Activated CD4-positive, alpha-beta T cell treated with anti-CD3 and anti-CD28 coated beads, Interleukin-2, amount 10 ng/mL, durations not matched to agents 7 days and 5 days (primary cell): ENCODE measurements at places on chromosomes 11 and 22. TPM values are rescaled to one million over a fixed set of nuclear protein-coding genes. Genes with fewer than 3 reads are reported as not detected.

DNA sequence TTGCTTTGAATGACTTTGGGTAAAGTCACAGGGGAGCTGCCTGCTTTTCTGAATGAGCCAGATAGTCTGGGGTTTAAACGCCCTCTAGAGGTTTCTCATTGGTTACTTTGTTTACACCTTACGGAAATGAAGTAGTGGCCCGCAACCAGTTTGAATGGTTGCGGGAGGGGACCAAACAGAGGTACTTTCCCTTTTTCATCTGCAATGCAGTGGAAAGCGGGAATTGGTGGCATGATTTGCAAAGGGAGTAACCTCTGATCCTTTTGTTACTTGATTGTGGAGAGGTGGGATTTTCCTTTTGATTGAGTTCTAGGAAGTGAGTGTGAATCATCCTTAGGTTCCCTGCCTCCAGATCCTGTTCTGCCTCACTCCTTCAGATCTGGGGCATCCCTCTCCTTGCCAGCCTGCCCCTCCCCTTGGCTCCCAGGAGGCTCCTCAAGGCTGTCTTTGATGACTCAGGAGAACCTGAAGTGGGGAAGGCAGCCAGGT lies 15.9 kb upstream of the GLYATL1 start:
- DNase-seq = peak; percentile 41
- no peak overlapping the region for H3K27ac ChIP-seq
- H3K4me3 ChIP-seq = no peak overlapping the region
- H3K36me3 ChIP-seq = no peaks in the 10 kb centered on the region
- peaks cover 9% of the 10 kb centered on the region for H3K27me3 ChIP-seq

Gene MIOX
- total RNA-seq = 0.23 TPM

DNA sequence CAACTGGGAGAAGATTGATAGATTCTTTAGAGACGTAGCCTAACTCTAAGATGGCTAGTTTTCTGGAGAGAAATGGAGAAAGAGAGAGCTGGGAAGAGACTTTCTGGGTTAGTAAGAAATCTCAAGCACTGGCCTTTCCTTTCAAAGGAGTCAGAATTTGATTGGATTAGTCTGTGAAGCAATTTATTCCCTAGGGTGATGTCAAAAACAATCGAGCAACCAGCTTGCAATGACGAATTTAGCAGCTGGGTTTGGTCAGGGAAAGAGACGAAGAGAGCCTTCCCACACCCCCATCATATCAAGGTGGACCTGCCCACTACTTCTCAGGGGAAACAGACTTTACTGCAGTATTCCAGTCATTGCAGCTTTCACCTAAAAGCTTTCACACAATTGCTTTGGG lies 10.8 kb downstream of the KRTAP5-6 start:
- no peak for DNase-seq
- no peak overlapping the region for H3K27ac ChIP-seq
- H3K36me3 ChIP-seq = no peaks in the 10 kb centered on the region

Gene DNAJB7
- total RNA-seq = not detected

DNA sequence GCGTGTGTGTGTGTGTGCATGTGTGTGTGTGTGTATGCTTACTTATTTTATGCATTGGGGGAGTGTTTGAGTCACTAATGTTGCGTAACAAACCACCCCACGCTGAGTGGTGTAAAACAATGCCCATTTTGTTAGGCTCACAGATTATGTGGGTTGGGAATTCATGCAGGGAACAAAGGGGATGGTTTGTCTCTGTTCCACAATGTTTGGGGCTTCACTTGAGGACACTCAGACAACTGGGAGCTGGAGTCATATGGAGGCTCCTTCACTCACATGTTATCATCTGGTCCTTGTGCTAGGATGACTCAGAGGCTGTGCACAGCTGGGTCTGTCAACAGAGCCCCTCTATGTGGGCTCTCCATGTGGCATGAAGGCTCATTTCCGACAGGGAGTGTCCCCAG lies 51.3 kb upstream of the LARGE1 start:
- no peak for DNase-seq
- H3K27me3 ChIP-seq = no peaks in the 10 kb centered on the region
- no peaks in the 10 kb centered on the region for H3K36me3 ChIP-seq
- no peak overlapping the region for H3K4me3 ChIP-seq

DNA sequence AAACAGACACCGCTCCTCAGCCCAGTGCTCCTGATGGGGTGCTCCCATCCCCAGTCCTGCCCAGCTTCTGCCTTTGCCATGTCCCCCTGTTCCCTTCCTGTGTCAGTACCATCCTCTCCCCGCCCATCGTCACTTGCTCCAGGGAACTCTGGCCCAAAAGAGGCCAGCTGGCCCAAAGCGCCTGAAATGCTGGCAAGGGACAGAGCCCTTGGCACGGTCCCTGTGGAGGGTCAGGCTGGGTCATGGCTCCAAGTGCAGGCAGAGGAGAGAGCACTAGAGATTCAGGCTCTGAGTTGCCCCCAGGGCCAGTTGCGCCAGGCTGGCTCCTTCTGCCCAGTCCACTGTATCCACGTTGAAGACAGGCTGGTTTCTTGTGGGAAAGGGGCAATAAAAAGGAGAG lies 8.4 kb upstream of the HDHD5 start:
- H3K27ac ChIP-seq = no peak overlapping the region
- DNase-seq = no peak

Gene MMP12
- not detected for total RNA-seq

Gene EIF3F
- 262 TPM for total RNA-seq

GRCh38 chr11:134987223-134987768 lies 575.3 kb upstream of the B3GAT1 start:
- no peaks in the 10 kb centered on the region for H3K36me3 ChIP-seq
- peaks cover 10% of the 10 kb centered on the region for H3K4me1 ChIP-seq
- H3K4me3 ChIP-seq = no peak overlapping the region
- no peak for DNase-seq
- no peak overlapping the region for H3K27ac ChIP-seq
- peaks cover under 1% of the 10 kb centered on the region for H3K27me3 ChIP-seq

- no peaks in the 10 kb centered on the region for H3K36me3 ChIP-seq
- no peaks in the 10 kb centered on the region for H3K27me3 ChIP-seq
- no peak for DNase-seq
- peaks cover 29% of the 10 kb centered on the region for H3K4me1 ChIP-seq
- no peak overlapping the region for H3K27ac ChIP-seq
Measured at GRCh38 chr11:121412000-121412587, 40.0 kb upstream of the SORL1 start.

DNA sequence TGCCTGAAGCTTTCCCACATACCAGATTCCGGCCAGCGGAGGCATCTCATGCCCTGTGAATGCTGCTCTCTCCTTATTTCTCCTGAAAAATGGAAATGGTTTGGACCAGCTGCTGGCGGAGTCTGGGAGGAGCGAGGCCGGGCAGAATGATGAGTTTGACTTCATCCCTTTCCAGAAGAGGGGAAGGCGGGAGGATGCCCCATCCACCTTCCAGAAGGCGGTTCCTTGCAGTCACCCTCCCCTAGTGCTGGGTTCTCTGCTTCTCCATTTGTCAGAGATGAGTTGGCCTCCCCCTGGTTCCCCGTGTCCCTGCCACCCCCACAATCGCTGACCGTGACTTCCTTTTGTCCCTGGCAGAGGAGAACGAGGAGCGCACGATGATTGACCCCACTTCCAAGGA lies 75.6 kb downstream of the PARVB start:
- H3K4me3 ChIP-seq = no peak overlapping the region
- no peaks in the 10 kb centered on the region for H3K27me3 ChIP-seq
- no peak overlapping the region for H3K27ac ChIP-seq

DNA sequence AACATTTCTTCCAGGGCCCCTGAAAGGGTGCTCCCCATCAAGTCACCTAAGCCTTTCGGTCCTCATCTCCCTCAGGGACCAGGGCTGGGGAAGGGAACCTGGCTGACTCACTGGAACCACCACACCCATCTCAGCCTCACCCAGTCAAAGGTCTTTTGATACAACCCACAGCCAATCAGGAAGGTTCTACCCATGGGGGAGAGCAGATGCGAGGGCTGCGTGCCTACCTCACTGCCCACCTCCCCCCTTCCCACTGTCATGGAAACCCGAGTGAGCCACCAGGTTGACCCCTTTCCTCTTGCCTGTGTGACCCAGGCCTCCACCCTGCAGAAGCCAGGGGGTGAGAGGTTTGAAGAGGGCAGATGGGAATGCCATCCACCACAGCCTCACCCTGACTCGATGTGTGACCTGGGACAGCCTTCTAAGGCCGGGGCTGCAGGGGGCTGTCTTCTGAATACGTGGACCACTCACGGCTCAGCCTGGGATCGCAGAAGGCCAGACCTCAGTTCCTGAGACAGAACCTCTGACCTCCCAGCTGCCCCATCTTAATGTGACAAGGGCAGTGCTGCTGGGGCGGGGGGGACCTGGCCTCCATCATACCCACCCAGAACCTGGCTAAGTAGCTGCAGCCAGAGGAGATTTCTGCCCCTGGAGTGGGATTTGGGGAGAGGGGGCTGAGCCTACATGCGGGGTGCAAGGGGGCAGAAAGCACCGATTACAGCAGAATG lies 2.7 kb downstream of the MDK start:
- peaks cover 46% of the 10 kb centered on the region for H3K27me3 ChIP-seq
- no peak overlapping the region for H3K27ac ChIP-seq
- H3K4me1 ChIP-seq = peaks cover 22% of the 10 kb centered on the region

DNA sequence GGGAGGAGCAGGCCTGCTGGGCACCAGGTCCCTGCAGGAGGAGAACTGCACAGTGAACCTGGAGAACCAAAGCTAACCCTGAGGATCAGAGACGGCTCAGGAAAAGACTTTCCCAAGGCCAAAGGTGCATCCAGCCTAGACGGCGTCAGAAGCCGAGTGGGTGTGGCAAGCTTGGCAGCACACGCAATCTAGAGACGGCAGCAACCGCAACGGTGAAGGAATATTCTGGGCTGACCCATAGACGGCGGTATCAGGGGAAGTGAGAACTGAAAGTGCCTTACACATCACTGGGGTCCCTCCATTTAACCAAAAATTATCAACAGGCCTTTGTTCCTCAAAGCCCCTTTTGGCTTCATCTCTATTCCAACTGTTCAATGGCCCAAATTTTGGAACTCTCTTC lies 26.2 kb downstream of the SPATA19 start:
- peaks cover 3% of the 10 kb centered on the region for H3K27me3 ChIP-seq
- no peak for DNase-seq
- H3K27ac ChIP-seq = no peak overlapping the region
- no peak overlapping the region for H3K4me3 ChIP-seq

Gene GRIA4
- total RNA-seq = not detected

Gene FAM89B
- 34.1 TPM for total RNA-seq

DNA sequence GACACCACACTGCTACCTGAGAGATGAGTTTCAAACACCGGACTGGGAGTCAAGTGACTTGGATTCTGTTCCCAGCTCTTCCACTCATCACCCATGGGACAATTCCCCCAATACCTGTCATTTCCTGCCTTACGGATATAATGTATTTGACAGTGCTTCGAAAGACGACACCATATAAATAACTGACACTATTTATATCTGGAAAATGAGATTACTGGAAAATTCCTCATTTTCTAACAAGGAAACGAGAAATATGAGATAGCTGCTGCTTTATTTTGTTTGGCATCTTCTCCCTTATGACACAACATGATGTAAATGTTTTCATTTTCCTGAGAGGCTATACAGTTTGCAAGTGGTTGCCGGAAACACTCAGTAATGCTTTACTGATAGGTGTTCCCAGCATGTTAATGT lies 8.6 kb downstream of the HSCB start:
- no peak for DNase-seq
- H3K4me1 ChIP-seq = peaks cover 14% of the 10 kb centered on the region
- H3K4me3 ChIP-seq = no peak overlapping the region
- H3K27me3 ChIP-seq = no peaks in the 10 kb centered on the region
- H3K27ac ChIP-seq = no peak overlapping the region

GRCh38 chr22:45869340-45869847 lies 107.6 kb downstream of the WNT7B start:
- H3K4me3 ChIP-seq = no peak overlapping the region
- no peak for DNase-seq
- peaks cover 47% of the 10 kb centered on the region for H3K27me3 ChIP-seq
- peaks cover 2% of the 10 kb centered on the region for H3K4me1 ChIP-seq

DNA sequence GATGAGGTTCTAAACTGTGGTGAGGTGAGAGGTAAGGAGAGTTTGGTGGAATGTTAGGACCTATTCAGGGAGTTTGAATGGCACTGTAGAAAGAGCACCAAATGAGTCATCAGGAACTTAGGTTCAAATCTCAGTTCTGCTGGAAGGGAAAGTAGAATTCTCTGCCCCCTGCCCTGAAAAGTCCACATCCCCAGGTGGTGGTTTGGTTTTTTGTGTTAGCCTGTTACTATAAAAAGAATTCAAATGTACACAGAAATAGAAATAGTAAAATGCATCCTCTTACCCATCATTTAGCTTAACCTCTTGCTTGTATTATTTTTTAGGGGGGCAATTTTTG lies 20.2 kb downstream of the PPFIBP2 start:
- DNase-seq = no peak
- peaks cover 3% of the 10 kb centered on the region for H3K27me3 ChIP-seq
- no peak overlapping the region for H3K4me3 ChIP-seq
- H3K27ac ChIP-seq = no peak overlapping the region
- H3K4me1 ChIP-seq = peaks cover 78% of the 10 kb centered on the region

DNA sequence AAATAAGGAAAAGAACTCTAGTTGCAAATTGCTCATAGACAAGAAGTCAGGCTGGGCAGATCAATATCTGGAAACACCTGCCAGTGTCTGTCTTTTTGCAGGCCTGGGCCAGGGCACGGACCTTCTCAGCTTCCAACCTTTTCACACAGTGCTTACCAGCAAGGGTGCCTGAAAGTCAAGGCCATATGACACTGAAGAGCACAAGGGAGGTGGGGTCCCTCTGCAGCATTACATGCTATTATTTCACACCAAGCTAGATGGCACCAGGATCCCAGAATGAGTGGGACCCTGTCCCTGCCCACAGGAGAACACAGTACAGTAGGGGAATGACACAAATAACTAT lies 5.9 kb upstream of the PEX26 start:
- DNase-seq = no peak
- no peaks in the 10 kb centered on the region for H3K36me3 ChIP-seq
- no peak overlapping the region for H3K4me3 ChIP-seq
- H3K27me3 ChIP-seq = peaks cover 17% of the 10 kb centered on the region
- H3K27ac ChIP-seq = no peak overlapping the region

DNA sequence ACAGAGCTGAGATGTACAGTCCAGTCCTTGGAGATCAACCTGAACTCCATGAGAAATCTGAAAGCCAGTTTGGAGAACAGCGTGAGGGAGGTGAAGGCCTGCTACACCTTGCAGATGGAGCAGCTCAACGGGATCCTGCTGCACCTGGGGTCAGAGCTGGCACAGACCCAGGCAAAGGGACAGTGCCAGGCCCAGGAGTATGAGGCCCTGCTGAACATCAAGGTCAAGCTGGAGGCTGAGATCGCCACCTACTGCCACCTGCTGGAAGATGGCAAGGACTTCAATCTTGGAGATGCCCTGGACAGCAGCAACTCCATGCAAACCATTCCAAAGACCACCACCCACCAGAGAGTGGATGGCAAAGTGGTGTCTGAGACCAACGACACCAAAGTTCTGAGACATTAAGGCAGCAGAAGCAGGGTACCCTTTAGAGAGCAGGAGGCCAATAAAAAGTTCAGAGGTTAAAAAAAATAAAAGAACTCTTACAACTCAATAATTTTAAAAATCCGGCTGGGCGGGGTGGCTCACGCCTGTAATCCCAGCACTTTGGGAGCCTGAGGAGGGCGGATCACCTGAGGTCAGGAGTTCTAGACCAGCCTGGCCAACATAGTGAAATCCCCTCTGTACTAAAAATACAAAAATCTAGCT lies 69.9 kb upstream of the RTL6 start:
- H3K27me3 ChIP-seq = peaks cover 12% of the 10 kb centered on the region
- H3K36me3 ChIP-seq = no peaks in the 10 kb centered on the region
- H3K4me3 ChIP-seq = no peak overlapping the region
- peak; percentile 61 for DNase-seq
- H3K27ac ChIP-seq = no peak overlapping the region

GRCh38 chr11:47503227-47503626 lies 49.7 kb downstream of the CELF1 start:
- H3K4me1 ChIP-seq = peaks cover 43% of the 10 kb centered on the region
- no peak overlapping the region for H3K4me3 ChIP-seq
- peaks cover 19% of the 10 kb centered on the region for H3K36me3 ChIP-seq
- H3K27me3 ChIP-seq = no peaks in the 10 kb centered on the region
- no peak for DNase-seq
- no peak overlapping the region for H3K27ac ChIP-seq
